SJCRH30 (cell line): ENCODE measurements at places on chromosomes 1 and 21. TPM values are rescaled to one million over a fixed set of nuclear protein-coding genes. Genes with fewer than 3 reads are reported as not detected.

DNA sequence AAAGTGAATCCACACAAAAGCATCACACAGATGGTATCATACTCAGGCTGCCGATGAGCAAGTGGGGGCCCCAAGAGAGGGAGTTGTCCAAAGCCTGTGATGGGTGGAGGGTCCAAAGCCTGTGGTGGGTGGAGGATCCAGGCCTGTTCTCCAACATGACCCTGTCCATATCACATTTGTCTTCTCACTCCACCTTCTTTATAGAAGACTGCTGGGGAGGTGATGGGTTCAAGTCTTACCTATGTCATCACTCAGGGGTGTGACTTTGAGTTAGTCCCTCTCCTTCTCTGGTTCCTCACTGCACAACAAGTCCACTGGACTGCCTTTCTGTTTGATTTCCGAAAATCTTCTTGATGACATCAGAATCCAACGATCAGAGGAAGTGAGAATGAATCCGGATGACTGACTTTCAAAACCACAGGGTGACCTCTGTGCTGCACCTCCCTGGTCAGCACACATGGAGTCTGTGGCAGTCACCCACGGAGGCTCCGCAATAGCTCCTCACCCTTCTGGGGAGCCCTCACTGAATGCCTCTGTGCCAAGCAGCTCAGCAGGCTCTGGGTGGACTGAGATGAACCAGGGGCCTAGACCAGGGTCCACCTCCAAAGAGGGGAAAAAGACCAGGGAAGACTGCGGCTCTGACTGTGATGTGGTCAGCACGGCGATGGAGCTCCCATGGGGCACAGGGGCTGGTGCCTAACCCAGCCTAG is 166.8 kb downstream of the HIVEP3 start:
- no peaks in the 10 kb centered on the region for H3K36me3 ChIP-seq
- no peak for DNase-seq
- no peaks in the 10 kb centered on the region for H3K4me1 ChIP-seq
- no peak overlapping the region for H3K4me3 ChIP-seq
- H3K27me3 ChIP-seq, result no peaks in the 10 kb centered on the region

GRCh38 chr21:32034850-32035249 is 162.0 kb downstream of the HUNK start:
- no peaks in the 10 kb centered on the region for H3K27me3 ChIP-seq
- no peaks in the 10 kb centered on the region for H3K4me1 ChIP-seq
- DNase-seq, result no peak
- H3K36me3 ChIP-seq, result no peaks in the 10 kb centered on the region
- H3K27ac ChIP-seq, result no peak overlapping the region
- no peak overlapping the region for H3K4me3 ChIP-seq

- H3K4me3 ChIP-seq, result no peak overlapping the region
- peak; percentile 70 for DNase-seq
- no peaks in the 10 kb centered on the region for H3K27me3 ChIP-seq
- no peak overlapping the region for H3K27ac ChIP-seq
- no peaks in the 10 kb centered on the region; the same call in 1 of the 2 replicates for H3K36me3 ChIP-seq
Measured at GRCh38 chr1:53278298-53278725, 40.0 kb upstream of the MAGOH start.

The METTL13 gene
- total RNA-seq, result 29.0 and 29.2 TPM in 2 replicates

The FAM78B gene
- 0.10 and 0.28 TPM in 2 replicates for total RNA-seq

DNA sequence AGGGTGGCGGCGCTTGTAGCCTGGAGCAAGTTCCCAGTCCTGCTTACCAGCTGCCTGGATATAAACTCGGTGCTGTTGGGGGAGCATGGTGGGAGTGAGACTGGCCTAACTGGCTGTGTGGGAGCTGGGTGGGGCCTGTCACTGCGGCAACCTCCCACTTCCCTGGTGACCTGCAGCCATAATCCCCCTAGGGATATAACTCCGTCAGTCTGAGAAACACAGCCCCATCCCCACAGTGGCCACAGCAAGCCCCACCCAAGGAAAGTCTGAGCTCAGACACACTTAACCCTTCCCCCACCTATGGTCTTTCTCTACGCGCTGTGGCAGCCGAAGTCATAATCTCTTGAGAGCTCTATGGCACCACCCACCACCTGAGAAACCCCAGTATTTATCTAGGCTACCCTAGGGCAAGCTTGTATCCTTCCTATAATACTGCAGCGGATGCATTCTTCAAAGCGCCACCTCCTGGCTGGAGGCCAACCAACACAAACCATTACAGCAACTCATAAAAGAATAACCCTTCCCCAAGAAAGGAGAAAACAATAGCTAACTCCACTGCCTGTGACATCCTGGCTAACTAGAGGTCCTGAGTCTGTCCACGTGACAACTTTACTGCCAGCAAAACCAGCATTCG is 57.4 kb downstream of the ZNF648 start:
- H3K4me3 ChIP-seq, result no peak overlapping the region
- no peak for DNase-seq
- H3K27ac ChIP-seq, result no peak overlapping the region
- H3K27me3 ChIP-seq, result no peaks in the 10 kb centered on the region

GRCh38 chr1:221227872-221228337 is 348.7 kb downstream of the HLX start:
- no peaks in the 10 kb centered on the region; the same call in 1 of the 2 replicates for H3K36me3 ChIP-seq
- H3K27me3 ChIP-seq, result no peaks in the 10 kb centered on the region
- H3K27ac ChIP-seq, result no peak overlapping the region
- DNase-seq, result no peak
- no peaks in the 10 kb centered on the region for H3K4me1 ChIP-seq
- no peak overlapping the region for H3K4me3 ChIP-seq

DNA sequence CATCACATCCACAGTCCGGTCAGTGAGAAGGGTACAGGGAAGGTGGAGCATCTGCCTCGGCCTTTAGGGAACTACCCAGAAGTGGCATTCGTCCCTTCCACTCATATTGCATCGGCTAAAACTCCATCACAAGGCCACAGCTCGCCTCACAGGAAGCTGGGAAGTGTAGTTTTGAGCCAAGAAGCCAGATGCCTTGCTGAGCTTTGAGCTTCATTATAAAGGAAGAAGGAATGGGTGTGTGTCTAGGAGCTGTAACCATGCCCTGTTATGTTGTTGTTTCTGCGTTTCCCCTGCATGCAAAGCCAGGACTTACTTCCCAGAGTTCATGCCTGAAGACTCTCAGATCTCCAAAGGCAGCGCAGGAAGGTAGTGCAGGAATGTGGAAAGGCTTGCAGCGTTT is 61.1 kb downstream of the OPTC start:
- H3K27ac ChIP-seq, result no peak overlapping the region; the same call in 1 of the 2 replicates
- H3K36me3 ChIP-seq, result no peaks in the 10 kb centered on the region
- H3K4me3 ChIP-seq, result no peak overlapping the region
- DNase-seq, result peak; percentile 23
- H3K27me3 ChIP-seq, result no peaks in the 10 kb centered on the region

The ATP6V1G3 gene
- not detected in 2 replicates for total RNA-seq

The AUNIP gene
- 28.9 and 34.3 TPM in 2 replicates for total RNA-seq

The ODR4 gene
- 16.4 and 22.4 TPM in 2 replicates for total RNA-seq

DNA sequence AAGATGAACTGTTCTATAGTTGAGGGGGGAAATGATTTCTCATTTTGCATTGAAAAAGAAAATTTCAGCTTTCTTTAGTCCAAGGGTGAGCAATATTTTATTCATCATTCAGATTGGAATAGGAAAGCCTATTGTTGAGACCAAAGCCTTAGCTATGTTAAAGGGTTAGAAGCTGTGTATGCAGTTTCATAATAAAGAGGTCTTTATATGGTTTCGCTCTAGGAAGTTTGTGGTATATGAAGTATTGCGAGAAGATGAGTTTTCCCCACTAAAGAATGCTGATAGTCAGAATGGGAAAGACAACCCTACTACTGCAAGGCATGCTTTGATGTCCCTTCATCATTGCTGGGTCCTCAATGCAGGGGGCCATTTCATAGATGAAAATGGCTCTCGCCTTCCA is 28.6 kb downstream of the UAP1 start:
- H3K4me3 ChIP-seq, result no peak overlapping the region
- H3K4me1 ChIP-seq, result no peaks in the 10 kb centered on the region
- DNase-seq, result no peak
- no peak overlapping the region for H3K27ac ChIP-seq
- H3K27me3 ChIP-seq, result no peaks in the 10 kb centered on the region
- H3K36me3 ChIP-seq, result peaks cover 41% of the 10 kb centered on the region

- H3K4me1 ChIP-seq, result peaks cover 12% of the 10 kb centered on the region
- H3K27me3 ChIP-seq, result no peaks in the 10 kb centered on the region
- DNase-seq, result peak; percentile 17
- peaks cover 24% of the 10 kb centered on the region for H3K36me3 ChIP-seq
Measured at GRCh38 chr1:84479998-84480397, 932 bp downstream of the RPF1 start.

GRCh38 chr1:39082811-39083576 is 56.8 kb downstream of the NDUFS5 start:
- no peaks in the 10 kb centered on the region for H3K36me3 ChIP-seq
- DNase-seq, result no peak
- H3K27ac ChIP-seq, result no peak overlapping the region
- no peaks in the 10 kb centered on the region for H3K4me1 ChIP-seq

DNA sequence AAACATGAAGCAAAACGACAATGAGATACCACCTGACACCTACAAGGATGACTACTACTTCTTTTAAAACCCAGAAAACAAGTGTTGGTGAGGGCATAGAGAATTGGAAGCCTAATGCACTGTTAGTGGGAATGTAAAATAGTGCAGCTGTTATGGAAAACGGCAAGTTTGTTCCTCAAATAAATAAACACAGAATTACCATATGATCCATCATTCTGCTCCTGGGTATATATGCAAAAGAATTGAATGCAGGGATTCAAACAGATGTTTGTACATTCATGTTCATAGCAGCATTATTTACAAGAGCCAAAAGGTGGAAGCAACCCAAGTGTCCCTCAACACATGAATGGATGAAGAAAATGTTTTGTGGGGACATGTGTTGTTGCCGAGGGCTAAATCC is 1.4 kb upstream of the S100A8 start:
- H3K4me3 ChIP-seq, result no peak overlapping the region
- H3K27ac ChIP-seq, result no peak overlapping the region
- no peaks in the 10 kb centered on the region for H3K36me3 ChIP-seq
- no peaks in the 10 kb centered on the region for H3K4me1 ChIP-seq
- DNase-seq, result no peak
